ENCODE measurements at places on chromosomes 6 and 20.

- no peak for DNase-seq
Observed at GRCh38 chr20:60869087-60869486, 383.0 kb upstream of the CDH4 start.

DNA sequence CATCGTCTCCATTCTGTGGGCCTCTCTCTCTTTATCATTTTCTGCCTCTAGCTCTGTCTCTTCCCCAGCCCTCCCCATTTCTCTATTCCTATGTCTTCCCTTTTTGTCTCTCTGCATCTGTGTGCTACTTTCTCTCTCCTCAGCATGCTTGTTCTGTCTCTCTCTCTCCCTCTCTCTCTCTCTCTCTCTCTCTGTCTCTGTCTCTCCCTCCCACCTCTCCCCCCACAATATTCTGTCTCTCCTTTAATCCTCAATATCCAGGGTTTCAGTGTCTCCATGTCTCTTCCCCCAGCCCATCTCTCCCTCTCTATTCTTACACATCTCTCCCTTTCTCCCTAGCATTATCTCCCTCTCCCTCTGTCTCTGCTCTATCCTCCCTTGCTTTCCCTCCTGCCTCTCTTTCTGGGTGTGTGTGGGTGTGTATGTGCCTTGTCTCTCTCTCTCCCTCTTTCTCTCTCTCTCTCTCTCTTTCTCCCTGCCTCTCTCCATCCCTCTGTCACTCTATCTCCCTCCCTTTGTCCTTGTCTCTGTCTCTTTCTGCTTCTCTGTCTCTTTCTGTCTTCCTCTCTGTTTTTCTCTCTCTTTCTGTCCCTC lies 76.9 kb upstream of the SIRPA start:
- DNase-seq: no peak

DNA sequence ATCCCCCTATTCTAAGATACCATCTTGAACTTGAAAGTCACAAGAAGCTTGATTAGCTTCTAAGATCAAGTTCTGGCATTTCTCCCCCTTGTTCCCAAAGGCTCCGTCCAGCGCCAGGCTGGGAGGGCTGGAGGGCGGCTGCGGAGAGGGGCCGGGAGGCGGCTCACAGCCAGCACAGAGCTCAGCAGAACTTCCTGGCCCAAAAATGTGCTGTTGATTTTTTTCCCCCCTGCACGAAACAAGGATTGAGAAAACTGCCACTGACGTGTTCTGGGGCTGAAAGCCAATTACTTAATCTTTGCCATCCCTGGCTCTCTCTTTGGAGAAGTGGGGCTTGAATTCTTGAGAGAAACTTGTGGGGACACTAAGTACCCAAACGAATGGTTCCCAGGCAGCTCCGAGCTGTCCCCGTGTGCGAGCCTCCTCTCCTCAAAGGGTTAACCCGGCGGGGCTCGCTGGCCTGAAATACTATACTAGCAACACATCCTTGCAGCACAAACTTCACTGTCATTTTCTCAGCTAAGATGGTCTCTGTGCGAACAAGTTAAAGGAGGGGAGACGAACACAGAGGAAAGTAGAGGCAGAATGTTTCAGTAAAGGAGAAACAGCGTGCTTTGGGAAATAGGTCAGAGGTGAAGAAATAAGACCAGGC lies 452 bp downstream of the TRAF3IP2 start:
- DNase-seq: no peak

- DNase-seq: no peak
Observed at GRCh38 chr6:44316481-44316880, 3.3 kb upstream of the AARS2 start.

DNA sequence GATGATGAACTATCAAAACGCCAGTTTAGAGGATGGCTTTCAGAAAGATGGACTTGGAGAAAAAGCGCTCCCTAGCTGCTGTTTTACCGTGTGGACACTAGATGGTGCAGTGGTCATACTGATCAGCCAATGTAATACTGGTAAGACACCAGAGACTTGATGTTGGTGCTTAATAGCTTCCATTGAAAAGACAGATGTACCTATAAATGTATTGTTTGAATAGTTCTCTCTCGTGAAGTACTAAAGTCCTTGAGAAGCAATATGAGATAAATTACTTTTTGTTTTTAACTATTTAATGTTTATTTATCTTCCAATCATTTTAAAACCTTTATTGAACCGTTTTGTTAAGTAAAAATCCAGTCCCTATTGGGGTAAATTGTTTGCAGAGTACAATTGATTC lies 63.9 kb upstream of the FUCA2 start:
- no peak for DNase-seq

DNA sequence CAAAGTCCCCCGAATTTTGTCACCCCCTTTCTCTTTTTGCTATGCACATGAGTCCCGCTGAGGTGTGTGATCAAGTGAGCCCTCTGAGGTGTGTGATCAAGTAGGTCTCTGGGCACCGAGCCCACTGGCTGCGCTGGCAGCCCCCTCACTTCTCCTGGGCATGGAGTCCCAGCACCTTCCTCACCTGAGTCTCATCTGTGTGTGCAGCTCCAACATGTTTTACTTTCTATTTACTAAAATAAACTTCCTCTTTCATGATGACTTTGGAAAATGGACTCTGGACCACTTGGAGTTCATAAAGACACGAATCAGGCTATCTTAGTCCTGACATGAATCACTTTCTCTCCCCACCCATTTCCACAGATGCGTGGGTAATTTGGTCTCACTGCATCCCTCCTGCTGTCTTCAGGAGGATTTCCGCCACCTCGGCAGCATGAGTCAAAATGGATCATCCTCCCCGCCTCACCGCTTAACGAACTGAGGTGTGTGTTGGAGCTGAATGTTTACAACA lies 39.8 kb downstream of the PRDM1 start:
- DNase-seq: peak; percentile 34

DNA sequence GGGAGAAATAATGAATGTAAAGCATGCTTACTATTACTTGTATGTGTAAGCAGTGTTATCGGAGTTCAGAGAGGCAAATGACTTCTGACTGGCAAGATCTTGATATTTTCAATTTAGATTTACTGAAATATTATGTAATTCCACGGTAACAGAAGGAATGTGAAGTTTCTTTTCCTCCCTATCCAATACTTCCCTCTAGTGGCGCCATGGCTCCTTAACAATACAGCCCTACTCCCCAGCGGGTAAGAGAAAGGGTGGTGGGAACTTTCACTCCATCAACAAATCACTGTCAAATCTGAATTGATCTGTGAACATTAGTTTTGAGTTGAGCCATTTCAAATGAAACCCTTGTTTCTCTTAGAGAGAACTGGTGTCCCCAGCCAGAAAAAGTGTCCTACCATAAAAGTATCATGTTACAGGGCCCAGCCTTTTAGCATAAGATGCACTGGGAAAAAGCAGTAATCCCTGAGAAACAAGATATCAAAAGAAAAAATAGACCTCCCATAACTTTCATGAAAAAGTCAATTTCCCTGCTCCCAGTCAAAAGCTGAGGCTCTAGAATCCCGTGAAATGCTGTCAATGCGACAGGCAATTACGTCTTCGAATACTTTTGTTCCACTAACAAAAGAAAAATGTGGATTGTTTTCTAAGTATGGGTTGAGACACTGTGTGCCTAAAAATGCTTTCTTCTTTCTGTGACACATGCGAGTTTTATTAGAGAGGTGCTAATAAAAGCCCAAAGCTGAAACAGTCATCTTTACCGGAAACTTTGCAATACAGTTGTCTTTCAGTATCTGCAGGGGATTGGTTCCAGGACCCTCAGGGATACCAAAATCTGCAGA lies 12.9 kb downstream of the COX7A2 start:
- no peak for DNase-seq

- peak; percentile 5 for DNase-seq
Observed at GRCh38 chr6:137218473-137218916, 690 bp downstream of the IFNGR1 start.

- DNase-seq: no peak
Observed at GRCh38 chr20:41540459-41540858, 77.7 kb downstream of the CHD6 start.

DNA sequence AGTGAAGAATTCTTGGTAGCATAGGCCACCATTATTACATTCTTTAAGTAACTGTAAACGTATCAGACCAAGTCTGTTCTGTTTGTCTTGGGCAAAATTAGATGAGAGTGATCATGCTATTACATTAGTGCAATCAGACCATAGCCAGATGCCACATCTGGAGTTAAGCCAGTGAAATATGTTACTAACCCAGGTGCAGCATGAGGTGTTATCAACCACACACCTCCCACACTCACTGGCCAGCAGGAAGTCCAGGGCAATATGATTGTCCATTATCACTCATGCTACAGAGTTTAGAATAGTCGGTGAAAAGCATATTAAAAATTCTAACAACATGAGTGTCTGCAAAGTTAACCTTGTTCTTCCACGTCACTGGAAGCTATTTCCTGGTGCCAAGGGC lies 174.7 kb upstream of the PROKR2 start:
- no peak for DNase-seq

DNA sequence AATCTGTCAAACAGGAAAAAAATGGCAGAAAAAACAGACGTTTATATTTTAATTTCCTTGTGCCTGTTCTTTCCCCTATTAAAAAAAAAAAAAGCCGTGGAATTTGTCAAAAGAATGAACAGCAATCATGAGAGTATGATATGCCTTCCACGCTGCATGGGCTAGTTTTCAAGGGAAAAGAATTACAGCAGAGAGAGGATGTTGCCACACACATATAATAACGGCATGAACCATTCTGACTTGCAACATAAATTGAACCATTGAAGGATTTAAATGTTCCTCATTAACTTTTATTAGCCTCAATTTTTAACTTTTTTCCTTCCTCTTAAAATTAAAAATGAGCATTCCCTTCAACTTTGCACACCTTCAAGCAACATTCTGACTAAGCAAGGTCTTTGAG lies 301.8 kb downstream of the FOXC1 start:
- no peak for DNase-seq

GRCh38 chr20:57211908-57212533 lies 54.4 kb downstream of the BMP7 start:
- DNase-seq: no peak

DNA sequence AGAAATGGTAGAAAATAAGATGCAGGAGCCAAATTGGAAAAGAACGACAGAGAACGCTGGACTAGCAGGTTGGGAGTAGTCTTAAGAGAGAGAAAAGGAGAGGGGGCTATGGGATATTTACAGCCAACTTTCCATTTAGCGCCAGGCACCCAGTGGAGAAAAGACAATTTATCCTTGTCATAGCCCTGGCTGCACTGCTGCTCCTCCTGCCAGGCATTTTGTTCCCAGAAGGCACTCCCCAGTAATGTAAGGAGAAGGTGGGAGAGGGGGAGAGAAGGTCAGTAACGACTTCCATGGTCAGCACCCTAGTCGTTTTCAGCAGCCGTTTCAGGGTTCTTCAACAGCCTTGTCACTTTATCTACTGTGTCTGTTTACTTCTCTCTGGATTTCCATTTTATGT lies 159.0 kb downstream of the TRMT11 start:
- no peak for DNase-seq

GRCh38 chr6:121309768-121310469 lies 24.4 kb downstream of the TBC1D32 start:
- DNase-seq: no peak

DNA sequence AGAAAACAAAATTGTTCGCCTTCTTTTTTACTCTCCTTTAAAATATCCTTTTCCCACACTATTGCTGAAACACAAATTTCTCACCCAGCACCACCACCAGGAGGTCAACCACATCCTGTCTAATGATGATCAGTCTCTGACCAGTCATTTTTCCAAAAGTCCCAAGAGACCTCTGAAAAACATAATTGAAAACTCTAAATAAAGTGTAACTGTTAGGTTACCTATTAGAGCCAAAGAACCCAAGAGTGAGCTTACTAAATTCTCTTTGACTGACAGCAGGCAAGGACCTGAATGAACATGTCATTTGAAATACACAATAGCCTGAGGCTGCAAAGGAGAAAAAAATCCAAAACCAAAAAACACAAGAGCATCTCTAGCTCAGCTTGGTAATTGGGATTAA lies 735.4 kb downstream of the CBLN4 start:
- DNase-seq: no peak

GRCh38 chr20:45817376-45818194 lies 5.1 kb downstream of the UBE2C start:
- no peak for DNase-seq

DNA sequence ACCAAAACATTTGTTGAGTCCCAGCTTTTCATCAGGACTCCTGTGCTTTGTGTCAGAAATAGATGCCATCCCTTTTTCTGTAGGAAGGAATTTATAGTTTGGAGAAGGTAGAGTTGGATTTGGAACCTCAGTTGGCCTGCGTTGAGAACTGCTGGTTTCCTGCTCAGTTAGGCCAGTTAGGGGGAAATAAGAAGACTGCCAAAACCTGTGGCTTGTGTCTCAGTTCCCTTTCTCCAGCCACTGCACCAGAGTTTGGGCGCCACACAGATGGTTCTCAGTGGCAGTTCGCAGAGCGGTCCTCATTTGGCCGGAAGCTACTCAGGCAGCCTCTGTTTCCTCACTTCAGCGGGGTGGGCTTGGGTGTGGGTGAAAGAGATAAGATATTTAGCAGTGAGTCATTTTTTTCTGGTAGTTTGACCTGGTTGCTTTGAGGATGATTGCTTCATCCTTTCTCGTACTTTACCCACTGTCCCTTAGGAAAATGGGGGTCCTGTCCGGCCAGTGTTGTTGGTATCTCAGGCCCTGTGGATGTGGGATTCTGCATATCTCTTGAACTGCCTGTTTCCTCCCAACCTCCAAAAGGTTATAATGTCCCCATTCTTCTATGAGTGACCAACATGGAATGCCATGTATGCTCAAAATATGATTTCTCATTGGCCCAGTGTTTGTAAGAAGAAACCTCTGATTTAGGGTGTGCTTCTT lies 53.7 kb downstream of the JARID2 start:
- no peak for DNase-seq

GRCh38 chr20:3307725-3308124 lies 68.7 kb upstream of the SLC4A11 start:
- no peak for DNase-seq

DNA sequence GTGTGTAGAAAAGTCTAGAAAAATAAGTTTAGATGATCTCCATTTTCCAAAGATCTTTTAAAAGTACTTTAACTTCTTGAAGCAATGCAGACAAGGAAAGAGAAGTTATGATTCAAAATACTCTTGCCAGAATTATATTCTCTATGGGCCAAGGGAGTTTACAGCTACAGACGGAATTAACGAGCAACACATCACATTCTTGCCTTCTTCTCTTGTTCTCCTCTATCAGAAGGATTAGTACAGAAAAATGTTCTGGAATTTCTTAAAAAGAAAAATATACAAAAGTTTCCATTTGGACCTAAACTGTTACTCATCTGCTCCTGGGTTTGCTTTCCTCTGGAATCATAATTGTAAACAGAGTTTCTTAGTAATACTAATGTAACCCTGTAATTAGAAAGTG lies 284.7 kb upstream of the HSF2 start:
- DNase-seq: no peak

GRCh38 chr6:97288188-97288587 lies 5.2 kb upstream of the MMS22L start:
- no peak for DNase-seq

- DNase-seq: no peak
Observed at GRCh38 chr6:150894935-150895552, 29.5 kb downstream of the MTHFD1L start.

GRCh38 chr20:60035486-60035885 lies 77.3 kb downstream of the CDH26 start:
- DNase-seq: no peak

DNA sequence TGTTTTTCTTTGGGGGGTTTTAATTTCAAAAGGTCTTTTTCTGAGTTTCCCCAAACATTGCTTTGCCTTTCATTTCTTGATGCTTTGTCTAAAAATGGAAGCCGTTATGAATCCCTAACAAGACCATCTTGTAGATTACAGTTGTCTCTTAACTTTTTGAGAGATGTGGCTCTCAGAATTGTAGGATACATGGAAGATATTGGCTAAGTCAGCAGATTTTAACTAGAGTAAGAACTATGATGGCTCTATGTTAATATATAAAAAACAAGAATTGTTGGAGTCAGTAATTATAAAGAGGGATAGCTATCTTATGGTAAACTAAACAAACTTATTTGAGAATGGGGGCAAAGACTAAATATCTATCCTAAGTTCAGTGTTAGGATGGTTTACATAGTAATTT lies 96.6 kb upstream of the HS3ST5 start:
- DNase-seq: no peak

All from stimulated activated CD4-positive, alpha-beta T cell treated with anti-CD3 and anti-CD28 coated beads, Interleukin-12 subunit alpha, Interleukin-12 subunit beta, amount 100 ng/mL, for 24 hours (primary cell).